ENCODE measurements at places on chromosomes 12 and 14.

GRCh38 chr12:121581686-121582429 lies 1.0 kb upstream of the KDM2B start:
- DNase-seq = peak; percentile 43

- no peak for DNase-seq
Measured at GRCh38 chr12:11998944-11999315, 71.8 kb upstream of the BCL2L14 start.

DNA sequence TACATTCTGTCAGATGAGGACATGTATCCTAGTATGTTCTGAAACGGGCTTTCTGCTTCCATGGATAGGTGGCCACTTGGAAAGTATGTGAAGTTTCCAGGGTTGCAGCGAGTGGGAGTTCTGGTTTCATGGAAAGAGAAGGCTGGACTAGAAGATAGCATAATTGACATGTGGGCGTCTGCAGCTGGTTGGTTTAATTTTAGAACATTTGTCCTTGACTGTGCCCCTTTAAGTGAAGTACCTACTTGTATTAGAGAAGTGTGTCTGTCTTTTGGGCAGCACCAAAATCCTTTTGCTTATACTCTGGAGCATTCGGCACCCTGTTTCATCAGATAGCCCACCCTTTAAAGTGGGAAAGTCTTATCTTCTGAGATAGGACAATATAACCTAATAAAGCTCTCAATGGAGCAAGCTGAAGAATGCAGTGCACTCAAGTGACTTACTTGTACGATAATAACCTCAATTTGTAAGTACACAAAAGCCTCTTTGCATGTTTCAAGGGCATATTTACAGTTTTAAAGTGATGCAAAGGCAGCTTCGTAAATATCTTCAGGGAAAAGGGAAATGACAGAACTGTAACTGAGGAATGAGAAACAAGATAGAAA lies 35.2 kb downstream of the NTN4 start:
- DNase-seq = no peak

DNA sequence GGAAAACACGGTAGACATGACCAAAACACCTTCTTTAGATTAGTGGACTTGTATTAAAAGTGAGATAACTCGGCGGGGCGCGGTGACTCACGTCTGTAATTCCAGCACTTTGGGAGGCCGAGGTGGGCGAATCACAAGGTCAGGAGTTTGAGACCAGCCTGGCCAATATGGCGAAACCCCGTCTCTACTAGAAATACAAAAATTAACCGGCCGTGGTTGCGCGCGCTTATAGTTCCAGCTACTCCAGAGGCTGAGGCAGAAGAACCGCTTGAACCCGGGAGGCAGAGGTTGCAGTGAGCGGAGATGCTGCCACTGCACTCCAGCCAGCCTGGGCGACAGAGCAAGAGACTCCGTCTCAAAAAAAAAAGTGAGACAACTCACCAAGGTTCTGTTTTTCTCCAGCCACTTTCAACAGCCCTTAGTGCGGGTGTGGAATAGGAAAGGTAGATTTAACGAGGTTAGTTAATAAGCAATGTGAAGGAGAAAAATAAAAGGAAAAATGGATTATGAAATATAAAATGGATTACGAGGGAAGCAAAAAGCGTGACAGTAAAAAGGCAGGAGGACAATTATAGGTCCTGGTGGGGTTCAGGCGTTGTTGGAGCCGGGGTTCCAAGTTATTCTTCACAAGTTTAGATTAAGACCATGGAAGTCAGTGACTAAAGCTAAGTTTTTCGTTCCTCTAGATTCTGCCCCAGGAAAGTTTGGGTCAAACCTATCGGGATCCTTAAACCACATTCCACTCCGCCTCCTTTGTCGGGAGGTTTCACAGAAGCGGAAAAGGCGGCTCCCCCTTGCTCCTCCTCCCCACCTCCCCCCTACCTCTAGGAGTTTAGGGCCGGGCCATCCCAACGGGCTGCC lies 534 bp downstream of the PPP2R3C start:
- DNase-seq = no peak

DNA sequence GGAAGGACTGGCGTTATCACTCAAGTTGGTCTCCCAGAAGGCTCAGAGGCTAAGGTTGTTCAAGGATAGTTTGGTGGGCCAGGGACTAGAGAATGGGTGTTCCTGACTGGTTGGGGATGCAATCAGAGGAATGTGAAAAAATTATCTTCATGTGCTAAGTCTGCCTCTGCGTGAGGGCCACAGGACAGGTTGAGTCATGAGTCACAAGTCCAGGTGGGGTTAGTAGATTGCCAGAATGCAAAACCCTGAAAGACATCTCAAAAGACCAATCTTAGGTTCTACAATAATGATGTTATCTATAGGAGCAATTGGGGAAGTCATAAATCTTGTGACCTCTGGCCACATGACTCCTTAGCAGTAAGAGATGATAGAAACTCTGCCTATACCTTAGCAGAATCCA lies 220.1 kb upstream of the EEA1 start:
- DNase-seq = no peak

GRCh38 chr12:99598785-99599184 lies 48.8 kb upstream of the GARIN6 start:
- DNase-seq = no peak

DNA sequence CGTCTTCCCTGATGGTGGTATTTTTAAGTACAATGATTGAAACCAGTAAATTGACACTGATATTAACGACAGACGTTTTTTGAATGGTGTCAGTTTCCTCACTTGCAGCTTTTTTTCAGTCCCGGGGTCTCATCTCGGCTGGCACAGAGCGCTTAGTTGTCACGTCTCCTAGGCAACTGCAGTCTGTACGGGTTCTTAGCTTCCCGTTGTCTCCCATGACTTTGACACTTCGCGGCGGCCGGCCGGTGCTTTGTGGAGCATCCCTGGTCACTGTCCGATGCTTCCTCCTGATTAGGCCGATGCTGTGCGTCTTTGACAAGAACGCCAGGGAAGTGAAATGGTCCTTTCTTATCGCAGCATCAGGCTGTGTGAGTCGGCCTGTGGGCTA lies 67.4 kb downstream of the ADGRD1 start:
- no peak for DNase-seq

GRCh38 chr12:46815809-46816208 lies 10.0 kb downstream of the SLC38A4 start:
- DNase-seq = no peak

DNA sequence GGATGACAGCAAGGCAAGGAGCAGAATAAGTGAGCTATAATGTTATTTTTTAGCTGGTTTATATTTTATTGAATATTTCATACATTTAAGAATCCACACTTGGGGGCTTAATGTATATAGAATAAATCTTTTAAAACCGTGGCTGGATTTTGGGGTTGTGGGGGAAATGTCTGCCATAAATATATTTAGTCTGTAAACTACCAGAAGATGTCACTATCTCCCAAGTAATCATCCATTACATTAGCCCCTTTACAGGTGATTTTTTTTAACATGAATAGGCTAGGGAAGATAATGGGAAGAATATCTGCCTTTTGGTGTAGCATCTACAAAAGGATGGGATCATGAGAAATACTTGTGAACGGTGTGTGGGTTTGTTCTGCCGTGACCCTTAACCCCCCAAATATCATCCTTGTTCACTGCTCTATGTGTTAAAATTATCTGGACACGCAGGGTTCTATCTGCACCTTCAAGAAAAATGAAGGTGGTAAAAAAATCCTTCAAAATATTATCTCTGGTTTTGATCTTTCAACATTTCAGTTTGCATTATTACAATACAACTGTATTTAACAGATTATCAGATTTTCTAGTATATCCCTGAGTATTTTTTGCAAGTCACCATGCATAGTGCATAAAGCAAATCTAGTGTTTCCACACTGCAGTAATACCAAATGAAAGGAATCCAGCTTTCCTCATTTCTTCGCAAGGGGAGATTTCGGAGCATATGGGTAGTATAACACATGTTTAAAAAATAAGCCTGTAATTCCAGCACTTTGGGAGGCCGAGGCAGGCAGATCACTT lies 8.0 kb upstream of the SLC17A8 start:
- DNase-seq = peak; percentile 29

- no peak for DNase-seq
Measured at GRCh38 chr12:111048991-111049390, 128.6 kb upstream of the MYL2 start.

DNA sequence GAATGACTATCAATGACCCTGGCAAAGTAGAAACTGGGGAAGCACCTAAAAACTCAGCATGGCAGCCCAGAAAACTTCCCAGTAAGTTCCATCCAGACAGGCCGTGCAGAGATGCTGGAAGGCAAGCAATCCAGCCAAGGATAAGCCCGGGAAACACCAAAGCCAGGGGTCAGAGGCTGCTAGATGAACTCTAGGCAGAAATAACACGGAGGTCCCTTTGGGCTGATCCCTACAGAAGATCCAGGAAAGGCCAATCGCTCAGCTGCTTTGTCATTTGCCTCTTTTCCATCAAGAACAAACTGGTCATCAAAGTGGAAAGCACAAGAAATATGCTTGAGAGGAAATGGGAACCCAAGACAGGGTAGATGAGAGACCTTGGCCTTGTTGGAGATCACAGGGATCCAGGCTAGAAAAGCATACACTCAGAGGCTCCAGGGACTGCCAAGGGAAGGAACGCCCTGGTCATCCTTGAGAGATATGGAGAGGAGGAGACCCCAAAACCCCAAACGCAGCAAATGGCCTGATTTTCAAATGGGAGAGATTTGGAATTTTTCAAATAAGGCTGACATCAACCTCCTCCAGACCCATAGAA lies 6.5 kb downstream of the KRT79 start:
- DNase-seq = no peak

DNA sequence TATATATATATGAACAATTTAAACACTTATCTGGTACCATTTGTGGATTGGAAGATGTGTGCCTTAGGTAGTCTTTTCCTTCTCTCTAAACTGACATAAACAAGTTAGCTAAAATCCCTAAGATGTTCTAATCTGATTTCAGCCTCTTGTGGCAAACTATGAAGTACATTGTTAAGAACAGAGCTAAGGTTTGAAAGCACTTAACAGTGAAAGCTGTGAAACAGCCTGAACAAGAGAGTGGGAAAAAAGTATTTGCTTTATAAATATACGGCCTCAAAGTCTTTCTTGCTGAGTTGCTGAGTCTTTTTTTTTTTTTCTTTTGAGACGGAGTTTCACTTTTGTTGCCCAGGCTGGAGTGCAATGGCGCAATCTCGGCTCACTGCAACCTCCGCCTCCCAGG lies 53.7 kb upstream of the PELI2 start:
- DNase-seq = no peak

- no peak for DNase-seq
Measured at GRCh38 chr12:104452087-104452486, 4.7 kb upstream of the CHST11 start.

GRCh38 chr14:95387826-95388445 lies 68.2 kb upstream of the CLMN start:
- DNase-seq = no peak

DNA sequence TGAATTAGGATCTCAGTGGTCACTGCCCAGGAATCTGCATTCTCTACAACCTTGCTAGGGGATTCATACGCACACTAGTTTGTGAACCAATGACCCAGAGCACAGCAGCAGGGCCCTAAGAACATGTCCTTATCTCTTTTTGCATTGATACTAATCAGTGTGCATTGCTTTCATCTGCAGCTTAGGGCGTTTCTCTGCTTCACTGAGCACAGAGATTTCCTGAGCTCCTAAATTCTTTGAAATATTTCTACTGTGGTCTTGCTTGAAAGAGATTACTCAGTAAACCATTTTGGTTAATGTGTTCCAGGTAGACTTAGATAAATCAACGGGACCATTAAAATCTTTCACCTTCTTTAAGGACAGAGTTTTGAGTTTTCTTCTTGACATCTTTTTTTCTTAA lies 351.3 kb upstream of the KITLG start:
- DNase-seq = no peak

DNA sequence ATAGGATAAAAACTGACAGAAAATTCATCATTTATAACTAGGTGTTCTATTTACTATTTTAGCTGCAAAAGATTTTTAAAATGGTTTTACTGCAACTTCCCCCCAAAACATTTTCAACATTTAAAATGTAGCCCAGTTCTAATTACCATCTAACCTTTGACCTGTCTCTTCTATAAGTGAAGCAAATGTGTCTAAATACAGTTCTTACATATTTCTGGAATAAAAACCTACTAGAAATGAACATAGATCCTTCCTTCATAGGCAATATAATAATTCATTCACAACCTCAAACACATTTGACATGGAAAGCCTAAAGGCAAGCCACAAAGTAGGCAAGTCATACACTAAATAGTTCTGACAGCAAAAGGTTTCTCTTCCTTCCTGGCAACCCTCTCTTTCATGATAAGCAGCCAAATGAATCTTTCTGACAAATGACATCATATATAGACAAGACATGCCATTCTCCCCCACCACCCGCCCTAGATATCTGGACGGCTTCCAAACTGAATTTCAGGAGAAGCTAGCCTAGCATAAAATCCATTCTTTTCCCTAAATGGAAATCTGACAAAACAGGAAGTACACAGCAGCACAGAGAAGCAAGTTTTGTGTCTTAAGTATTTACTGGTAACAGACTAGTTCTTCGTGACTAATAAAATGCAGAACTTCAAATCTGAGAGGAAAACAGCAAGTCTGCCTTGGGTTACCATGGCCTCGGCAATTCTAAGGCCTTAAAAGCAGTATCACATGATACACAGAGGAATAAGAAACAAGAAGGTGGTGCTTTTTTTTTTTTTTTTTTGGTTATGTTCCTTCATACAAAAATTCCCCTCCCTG lies 17.2 kb upstream of the ARID4A start:
- peak; percentile 96 for DNase-seq

All from fibroblast of upper back skin (primary cell).